ENCODE measurements at places on chromosomes 12 and 14.

GRCh38 chr12:106141452-106141851, 2.7 kb upstream of the NUAK1 start:
- DNase-seq: no peak

DNA sequence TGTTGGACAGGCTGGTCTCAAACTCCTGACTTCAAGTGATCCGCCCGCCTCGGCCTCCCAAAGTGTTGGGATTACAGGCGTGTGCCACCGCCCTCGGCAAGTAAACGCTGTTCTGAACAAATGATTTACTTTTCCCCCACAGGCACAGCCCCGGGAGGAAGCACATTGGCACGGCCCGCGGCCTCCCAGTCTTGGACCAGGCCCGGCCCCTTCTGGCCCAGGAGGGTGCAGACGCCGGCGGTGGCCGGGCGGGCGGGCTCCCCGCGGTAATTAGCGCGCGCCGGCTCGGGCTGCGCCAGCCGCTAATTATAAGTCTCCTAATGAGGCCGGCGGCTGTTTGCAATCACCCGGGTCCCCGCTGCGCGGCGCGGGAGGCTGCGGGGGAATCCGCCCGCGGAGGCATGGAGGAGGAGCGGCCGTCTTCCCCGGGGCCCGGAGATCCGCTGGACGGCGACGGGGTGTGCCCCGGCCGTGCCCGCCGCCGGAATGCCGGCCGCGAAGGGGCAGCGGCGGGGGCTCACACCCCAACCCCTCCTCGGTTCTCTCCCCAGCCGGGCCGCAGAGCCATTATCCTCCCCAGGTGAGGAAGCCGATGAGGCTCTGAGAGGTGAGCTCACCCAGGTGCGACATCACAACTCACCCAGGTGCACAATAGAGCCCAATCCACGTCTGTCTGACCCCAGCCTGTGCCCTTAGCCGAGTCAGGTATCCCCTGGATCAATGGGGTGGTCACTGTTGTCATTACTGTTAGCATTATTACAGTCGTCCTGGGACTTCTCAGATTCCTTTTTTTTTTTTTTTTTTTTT, 3.3 kb upstream of the POP5 start:
- DNase-seq: no peak

DNA sequence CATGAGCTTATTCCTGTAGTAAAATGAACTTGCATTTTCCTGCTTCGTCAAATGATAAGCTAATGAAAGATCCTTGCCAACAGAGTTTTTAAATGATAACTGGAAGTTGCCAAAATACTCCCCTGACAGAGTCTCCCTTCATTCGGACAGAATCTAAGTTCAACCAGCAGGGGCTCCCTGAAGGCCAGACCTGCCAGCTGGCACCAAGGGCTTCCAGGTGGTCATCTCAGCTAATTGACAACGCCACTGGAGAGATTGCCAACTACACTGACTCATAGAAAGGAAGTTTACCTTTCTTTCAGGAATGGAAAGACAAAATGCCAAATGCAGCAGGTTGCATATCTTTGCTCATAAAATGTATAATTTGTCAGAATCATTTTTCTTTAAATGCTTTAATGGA, 462.8 kb downstream of the GXYLT1 start:
- no peak for DNase-seq

DNA sequence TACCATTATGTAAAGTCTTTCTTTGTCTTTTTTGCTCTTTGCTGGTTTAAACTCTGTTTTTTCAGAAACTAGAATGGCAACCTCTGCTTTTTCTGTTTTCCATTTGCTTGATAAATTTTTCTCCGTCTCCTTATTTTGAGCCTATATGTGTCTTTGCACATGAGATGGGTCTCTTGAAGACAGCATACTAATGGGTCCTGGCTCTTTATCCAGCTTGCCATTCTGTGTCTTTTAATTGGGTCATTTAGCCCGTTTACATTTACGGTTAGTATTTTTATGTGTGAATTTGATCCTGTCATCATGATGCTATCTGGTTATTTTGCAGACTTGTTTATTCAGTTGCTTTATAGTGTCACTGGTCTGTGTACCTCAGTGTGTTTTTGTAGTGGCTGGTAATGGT, 207.9 kb upstream of the TMEM260 start:
- DNase-seq: no peak

DNA sequence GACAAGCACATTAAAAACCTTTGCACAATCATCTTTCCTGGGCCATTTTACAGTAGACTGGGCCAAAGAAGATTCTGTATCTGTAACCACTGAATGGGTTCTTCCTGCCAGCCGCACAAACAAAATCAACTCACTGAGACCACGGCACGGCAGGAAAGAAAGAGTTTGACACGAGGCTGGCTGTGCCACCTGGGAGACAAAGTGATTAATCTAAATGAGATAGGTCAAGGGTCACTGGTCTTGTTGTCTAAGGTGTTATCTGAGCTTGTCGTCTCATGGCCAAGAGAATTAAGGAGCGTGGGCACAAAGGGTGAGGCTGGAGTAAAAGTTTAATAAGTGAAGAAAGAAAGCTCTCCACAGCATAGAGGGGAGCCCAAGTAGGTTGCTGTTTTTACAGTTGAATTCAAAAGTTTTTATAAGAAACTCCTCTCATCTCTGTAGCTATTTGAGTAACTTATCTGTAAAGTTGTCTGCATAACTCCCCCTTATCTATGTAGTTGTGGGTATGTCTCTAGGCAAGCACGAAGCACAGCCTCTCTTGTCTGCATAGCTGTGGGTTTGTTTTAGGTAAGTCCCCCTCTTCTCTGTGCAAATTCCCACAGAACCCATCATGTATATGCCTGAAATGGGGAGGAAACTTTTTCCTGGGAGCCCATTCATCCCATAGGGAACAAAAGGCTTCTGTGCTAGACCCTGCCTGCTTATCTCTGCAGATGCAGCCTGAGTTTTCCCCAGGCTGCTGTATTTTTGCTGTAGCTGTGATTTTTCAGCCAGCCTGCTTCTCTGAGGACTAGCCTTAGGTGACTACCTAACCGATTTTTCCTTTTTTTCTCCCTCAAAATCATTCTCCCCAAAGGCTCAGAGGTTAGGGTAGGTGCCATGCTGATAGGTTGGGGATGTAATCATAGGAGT, 1314.6 kb upstream of the TMEM132C start:
- no peak for DNase-seq

- DNase-seq: no peak
Measured at GRCh38 chr12:96822641-96823040, 84.4 kb upstream of the NEDD1 start.

DNA sequence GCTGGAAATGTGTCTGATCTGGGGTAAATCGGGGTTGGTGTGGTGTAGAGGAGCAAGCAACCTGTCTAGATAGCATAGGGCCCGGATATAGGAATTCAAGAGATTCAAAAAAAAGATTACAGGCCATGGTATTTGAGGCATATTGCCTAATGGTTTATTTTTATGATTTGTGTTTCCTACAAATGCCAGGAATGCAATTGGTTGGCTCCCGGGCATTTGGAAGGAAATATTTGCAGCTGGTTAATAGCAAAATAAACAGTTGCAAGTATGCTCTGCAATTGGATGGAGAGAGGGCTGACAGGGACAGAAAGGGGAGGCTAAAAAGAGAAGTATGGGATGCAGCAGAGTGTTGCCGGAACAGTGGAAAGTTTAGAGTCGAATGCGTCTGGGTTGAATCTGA, 315.6 kb upstream of the ATP2B1 start:
- no peak for DNase-seq

DNA sequence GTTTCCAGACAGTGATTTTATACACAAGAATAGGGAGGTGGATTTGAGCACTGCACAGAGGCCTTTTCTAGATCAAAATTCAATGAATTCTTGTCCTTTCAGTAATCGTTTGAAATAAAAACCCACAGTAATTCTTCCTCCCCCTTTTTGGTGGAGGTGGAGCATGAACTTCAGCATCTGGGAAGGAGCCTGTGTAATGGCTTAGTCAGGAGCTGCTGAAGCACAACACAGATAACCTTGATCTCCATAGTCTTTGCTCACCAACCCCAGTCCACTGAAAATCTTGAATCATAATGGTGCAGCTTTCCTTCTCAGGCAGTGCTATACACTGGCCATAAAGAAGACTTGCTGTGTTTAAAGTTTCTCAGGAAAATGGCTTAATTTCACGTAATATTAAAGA, 6.4 kb upstream of the TBPL2 start:
- DNase-seq: no peak

DNA sequence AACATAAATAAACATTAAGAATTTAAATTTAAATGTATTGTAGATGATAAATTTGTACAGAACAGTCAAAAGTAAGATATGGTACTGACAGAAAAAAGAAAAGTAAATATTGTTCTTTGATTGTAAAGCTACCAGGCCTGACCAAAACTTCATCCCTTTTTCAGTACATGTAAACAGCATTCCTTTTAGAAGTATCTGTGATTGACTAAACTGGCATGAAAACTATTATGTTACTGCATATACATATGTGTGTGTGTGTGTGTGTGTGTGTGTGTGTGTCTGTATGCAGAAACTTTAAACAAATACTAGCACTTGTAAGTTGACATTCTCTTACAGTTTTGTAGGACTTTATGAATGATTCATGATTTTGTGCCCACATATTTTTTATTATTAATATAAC, 270.9 kb downstream of the C12orf50 start:
- DNase-seq: no peak

- no peak for DNase-seq
Measured at GRCh38 chr14:54538055-54538454, 28.3 kb downstream of the CGRRF1 start.

GRCh38 chr12:5622280-5622679, 190.4 kb downstream of the NTF3 start:
- no peak for DNase-seq

- peak; percentile 30 for DNase-seq
Measured at GRCh38 chr12:102948941-102949352, 8.5 kb upstream of the ASCL1 start.

GRCh38 chr12:130636370-130636769, 79.7 kb downstream of the RIMBP2 start:
- DNase-seq: no peak

DNA sequence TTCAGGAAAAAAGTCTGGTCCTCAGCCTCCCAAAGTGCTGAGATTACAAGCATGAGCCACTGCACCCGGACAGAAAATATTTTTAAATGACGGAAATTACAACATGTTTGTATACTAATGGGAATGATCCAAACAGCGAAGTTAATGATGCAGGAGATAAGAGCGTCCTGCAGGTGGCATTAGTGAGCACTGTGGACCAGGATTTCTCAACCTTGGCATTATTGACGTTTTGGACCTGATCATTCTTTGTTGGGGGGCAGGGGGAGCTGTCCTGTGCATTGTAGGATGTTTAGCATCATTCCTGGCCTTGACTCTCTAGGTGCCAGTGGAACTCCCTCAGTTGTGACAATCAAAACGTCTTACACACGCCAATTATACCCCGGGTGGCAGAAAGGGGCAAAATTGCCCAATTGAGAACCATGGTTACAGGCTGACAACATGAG, 34.1 kb downstream of the SCFD1 start:
- peak; percentile 15 for DNase-seq

DNA sequence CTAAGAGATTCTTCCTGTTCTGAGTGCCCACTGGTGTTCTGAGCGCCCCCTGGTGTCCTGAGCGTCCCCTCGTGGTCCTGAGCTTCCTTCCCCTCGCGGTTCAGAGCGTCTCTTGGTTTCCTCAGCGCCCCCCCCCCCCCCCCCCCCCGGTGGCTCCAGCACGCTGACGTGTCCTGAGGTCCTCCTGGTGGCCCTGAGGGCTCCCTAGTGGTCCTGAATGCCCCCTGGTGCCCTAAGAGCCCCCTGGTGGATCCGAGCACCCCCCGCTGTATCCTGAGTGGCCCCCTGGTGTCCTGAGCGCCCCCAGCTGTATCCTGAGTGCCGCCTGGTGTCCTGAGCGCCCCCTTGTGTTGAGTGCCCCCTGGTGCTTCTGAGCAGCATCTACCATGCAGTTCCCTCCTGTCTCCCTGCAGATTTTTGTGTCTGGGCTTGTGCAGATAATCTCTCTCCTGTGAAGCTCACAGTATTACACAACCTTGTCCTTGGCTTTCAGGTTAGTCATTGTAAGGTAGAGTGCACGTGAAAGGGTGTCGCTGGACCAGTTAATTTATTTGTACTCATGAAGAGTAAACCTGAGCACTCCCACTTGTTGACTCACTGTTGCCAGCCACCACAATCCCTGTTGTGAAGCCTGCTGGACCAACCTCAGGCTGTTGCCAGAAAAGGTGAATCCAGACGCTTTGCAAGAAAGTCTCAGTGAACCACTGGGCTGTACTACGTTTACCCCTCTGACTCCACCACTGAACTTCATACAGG, 1168.4 kb downstream of the TMEM121 start:
- DNase-seq: no peak

Measured in Panc1 (cell line).